ENCODE measurements at places on chromosomes 12 and 14. TPM values are rescaled to one million over a fixed set of nuclear protein-coding genes. Genes with fewer than 3 reads are reported as not detected.

Gene RBP5
- polyA plus RNA-seq = 2.2 TPM

Gene SVOP
- polyA plus RNA-seq = 0.24 TPM

Gene IRAK4
- 9.2 TPM for polyA plus RNA-seq

Gene INSM2
- polyA plus RNA-seq = not detected

Gene KCNJ8
- polyA plus RNA-seq = 33.2 TPM

Gene PIWIL1
- polyA plus RNA-seq = 0.25 TPM

Gene PLCZ1
- 0.18 TPM for polyA plus RNA-seq

Gene CDCA3
- polyA plus RNA-seq = 15.3 TPM

Gene LMNTD1
- polyA plus RNA-seq = not detected

Gene SLC4A8
- polyA plus RNA-seq = 2.5 TPM

Gene CCDC197
- polyA plus RNA-seq = not detected

Gene HOXC13
- not detected for polyA plus RNA-seq

Gene MIP
- polyA plus RNA-seq = not detected

Gene BCL7A
- polyA plus RNA-seq = 14.8 TPM

Gene TRPV4
- 0.71 TPM for polyA plus RNA-seq

Gene GPRC5A
- polyA plus RNA-seq = 2.4 TPM

GRCh38 chr12:14621826-14622225 is 54.1 kb upstream of the PLBD1 start:
- no peak for DNase-seq

- no peak for DNase-seq
These were observed 55.8 kb downstream of the NUMB start for GRCh38 chr14:73402579-73402978.

DNA sequence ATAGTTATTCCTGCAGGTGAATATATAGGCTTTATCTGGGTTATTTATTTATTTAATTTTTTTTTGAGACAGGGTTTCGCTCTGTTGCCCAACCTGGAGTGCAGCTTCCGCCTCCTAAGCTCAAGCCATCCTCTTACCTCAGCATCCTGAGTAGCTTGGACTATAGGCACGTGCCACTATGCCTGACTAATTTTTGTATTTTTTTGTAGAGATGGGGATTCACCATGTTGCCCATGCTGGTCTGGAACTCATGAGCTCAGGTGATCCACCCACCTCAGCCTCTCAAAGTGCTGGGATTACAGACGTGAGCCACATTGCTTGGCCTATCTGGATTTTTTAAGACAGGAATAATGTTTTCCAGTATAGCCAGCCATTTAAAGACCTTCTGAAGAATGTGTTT is 2.0 kb downstream of the RAN start:
- no peak for DNase-seq

DNA sequence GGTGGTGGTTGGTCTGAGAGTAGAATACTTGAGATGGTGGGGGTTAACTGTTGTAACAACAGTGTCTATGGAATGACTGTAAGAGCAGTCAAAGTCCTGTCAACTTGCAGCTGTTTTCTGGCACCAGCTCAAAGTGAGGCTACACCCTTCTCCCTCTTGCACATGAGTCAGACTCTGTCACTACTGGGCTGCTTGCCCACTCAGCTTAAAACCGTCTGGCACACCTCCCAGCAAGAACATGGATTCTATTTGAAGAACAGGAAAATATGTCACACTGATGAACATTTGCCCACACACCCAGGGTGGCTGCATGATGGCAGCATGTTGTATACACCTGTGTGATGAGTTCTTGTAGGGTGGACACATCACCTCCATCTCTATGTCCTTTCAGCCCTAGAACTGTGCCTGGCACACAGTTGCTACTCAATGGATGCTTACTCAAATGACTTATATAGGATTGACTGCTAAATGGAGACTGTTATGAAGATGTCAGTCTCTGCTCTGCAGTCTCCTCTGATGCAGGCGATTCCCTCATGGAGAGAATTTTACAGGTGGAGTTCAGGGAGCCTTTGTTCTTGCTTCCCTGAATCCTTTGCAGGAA is 19.3 kb upstream of the SERPINA6 start:
- peak; percentile 99 for DNase-seq

- peak; percentile 13 for DNase-seq
These were observed 49.9 kb downstream of the HELB start for GRCh38 chr12:66352197-66352596.

- DNase-seq = no peak
These were observed 203.4 kb downstream of the TTC7B start for GRCh38 chr14:90612801-90613200.

GRCh38 chr14:97945631-97946030 is 1148.4 kb downstream of the VRK1 start:
- DNase-seq = no peak

DNA sequence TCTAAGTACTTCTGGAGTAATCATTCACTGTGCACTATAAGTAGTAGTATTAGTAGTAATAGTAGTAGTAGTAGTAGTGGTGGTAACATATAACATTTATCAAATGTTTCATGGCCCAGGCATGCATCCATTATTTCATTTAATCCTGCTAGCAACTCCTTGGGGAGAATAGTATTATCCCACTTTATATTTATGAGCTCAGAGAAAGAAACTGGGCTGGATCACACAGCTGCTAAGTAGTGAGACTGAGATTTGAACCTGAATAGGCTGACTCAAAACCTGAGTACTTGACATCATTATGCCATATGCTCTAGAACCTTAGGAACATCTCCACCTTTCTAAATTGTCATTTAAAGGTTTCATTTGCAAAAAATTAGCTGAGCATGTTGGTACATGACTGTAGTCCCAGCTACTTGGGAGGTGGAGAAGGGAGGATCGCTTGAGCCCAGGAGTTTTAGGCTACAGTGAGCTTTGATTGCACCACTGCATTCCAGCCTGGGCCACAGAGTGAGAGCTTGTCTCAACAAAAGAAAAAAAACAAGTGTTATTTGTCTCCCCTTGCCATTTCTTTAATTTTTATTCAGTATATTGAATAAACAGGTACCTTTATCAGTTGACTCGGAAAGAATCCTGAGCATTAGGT is 11.4 kb upstream of the NID2 start:
- no peak for DNase-seq

GRCh38 chr14:34770901-34771300 is 56.5 kb upstream of the CFL2 start:
- DNase-seq = no peak

GRCh38 chr12:46219877-46220655 is 48.8 kb downstream of the SLC38A1 start:
- no peak for DNase-seq

- DNase-seq = no peak
These were observed 336.4 kb upstream of the FBXO33 start for GRCh38 chr14:39768589-39768988.

DNA sequence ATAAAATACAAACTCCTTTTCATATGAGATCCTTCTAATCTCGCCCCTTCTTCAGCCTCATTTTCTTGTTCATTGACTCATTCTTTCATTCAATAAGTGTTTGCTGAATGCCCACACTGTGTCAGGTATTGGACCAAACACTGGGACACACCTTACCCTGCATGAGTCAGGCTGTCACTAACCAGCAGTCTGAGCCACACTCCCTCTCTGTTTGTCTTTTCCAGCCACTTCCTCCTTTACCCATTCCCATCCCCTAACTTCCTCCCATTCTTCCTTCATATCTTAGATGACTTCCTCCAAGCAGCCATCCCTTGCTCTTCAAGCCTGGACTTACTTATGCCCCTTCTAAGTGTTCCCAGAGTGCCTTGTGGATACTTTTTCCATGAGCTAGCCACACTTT is 27.0 kb upstream of the HIF1A start:
- DNase-seq = no peak

GRCh38 chr12:131793243-131794022 is 34.8 kb upstream of the MMP17 start:
- DNase-seq = no peak

DNA sequence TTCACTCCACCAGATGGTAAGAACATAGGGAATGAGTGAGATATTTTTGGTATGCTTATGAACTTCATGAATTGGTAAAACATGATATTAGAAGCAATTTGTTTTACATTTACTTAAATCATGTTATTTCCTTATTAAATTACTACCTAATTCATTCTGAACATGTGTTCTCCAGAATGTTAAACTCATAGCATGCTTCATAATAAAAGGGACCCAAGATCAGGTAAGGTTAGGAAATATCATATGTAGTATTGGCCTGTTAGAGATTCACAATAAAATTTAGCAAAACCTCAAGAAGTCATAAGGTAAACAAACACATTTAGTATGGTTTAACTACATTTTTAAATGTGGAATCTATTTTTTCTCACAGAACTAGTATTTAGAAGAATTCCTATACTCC is 28.2 kb downstream of the PTPRQ start:
- DNase-seq = no peak

- DNase-seq = no peak
These were observed 620.0 kb upstream of the SEL1L start for GRCh38 chr14:82153689-82154088.

- no peak for DNase-seq
These were observed 7.7 kb upstream of the PLEKHG7 start for GRCh38 chr12:92695056-92695455.

DNA sequence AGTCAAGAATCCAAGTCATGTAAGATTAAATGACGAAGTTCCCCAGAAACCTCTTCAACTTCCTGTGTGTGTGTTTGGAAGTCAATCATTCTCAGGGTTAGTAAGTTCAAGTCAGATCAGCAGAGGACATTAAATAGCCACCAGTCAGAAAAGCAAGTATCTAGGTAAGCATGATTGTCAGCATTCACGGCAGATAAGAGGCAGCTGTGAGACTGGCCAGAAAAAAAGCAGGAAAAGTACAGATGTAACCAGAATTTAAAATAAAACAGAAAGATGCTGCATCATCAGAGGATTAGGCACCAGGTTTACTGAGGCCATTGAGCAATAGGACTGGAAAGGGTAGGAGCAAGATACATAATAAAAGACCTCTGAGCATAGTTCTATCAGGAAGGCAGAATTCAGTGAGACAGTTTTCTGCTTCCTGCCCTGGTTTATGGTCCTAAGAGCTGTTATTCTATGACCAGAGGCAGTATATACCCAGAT is 606.9 kb downstream of the FSCB start:
- DNase-seq = no peak

DNA sequence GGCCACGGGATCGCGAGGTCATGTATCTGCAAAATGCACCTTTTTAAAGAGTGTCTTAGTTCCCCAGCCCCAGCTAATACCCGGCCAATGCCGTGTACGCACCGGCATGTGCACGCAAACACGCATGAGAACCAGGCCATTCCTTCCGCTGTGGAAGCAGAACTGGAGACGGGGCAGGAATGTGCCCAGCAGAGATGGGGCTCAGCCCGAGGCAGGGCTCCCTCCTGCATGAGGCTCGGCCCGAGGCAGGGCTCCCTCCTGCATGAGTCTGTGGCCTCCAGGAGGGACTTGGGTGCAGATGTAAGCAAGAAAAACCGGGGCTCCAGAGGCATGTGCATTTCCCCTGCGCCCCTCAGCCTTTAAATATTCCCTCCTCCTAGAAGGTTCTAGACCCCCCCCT is 38.2 kb downstream of the SLC6A12 start:
- no peak for DNase-seq

GRCh38 chr12:92654929-92655328 is 47.9 kb upstream of the PLEKHG7 start:
- DNase-seq = peak; percentile 85

- DNase-seq = no peak
These were observed 11.5 kb upstream of the PCED1B start for GRCh38 chr12:47067771-47068431.

DNA sequence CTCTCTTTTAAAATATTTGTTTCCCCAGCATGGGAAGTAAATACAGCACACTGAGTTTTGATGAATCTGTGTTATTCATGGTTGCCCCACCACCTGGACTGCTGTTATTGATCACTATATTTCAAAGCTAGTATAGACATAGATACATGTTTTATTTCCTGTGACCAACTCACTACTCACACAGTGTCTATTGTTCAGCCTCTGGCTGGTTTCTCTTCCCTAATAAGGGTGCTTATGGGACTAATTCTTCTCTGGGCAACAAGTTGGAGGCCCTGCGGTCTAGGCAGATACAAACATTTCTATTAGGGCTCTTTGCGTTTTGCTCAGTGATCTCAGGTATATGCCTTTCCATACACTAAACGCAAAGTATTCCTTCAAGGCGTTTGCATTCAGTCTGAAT is 1191.0 kb upstream of the TMEM132C start:
- DNase-seq = no peak

DNA sequence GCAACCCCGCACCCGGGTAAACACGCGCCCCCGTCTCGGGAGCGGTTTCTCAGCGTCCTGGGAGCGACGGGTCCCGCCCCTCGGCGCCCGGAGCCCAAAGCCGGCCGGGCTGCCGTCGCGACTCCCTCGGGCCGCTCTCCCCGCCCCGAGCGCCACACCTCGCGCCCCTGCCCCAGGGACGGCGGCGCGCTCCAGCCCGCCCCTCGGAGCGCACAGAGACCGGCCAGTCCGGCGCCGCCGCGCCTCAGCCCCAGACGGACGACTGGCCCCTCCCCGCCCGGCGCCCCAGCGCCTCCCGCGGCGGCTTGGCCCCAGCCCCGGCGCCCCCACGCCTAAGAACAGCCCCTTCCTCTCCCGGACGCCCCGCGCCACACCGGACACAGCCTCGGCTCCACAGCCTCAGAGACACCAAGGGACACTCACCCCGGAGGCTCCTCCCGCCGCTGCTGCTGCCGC is 411 bp downstream of the BTBD7 start:
- DNase-seq = peak; percentile 34

DNA sequence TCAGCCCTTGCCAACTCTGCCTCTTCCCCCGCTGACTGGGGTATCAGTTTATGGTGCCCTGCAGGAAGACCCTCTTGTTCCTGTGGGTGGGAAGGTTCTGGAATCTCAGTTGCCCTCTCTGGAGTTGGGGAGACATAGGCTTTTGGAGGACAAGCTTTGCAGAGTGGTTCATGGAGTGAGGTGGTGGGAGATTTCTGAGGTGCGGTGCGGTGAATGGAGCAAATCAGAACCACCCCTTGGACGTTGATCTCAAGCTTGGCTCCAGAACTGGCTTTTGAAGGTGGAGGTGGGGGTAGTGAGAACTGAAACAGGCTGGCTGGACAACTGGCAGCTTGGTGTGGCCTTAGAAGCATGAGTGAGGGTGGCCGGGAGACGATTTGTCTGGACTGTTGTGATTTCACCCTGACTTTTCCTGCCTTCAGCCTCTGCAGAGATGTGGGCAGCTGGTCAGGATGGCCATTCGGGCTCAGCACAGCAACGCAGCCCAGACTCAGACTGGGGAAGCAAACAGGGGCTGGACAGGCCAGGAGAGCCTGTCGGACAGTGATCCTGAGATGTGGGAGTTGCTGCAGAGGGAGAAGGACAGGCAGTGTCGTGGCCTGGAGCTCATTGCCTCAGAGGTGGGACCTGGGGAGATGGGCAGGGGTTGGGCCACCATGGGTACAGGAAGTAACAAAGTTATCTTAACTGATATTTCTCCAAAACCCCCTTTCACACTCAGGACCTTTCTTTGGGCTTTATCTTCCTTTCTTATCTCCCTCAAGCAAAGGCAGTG is 1.1 kb downstream of the SHMT2 start:
- DNase-seq = no peak

- DNase-seq = no peak
These were observed 26.2 kb upstream of the YY1 start for GRCh38 chr14:100212476-100213333.

DNA sequence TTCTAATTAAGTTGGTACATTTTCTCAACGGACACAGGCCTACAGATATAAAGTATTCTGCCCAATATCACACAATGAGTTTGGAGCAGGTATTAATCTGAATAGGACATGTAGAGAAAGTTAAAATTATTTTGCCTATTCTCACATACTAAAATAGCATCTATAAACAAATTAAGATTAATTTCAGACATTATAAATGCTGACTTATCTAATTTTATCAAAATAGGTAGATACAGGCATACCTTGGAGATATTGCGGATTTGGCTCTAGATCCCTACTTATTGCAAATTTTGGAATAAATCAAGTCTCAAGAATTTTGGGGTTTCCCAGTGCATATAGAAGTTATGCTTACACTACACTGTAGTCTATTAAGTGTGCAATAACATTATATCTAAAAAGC is 41.0 kb upstream of the GRIP1 start:
- no peak for DNase-seq
